ENCODE measurements at places on chromosomes 4 and X. TPM values are rescaled to one million over a fixed set of nuclear protein-coding genes. Genes with fewer than 3 reads are reported as not detected.

Gene BRS3
- not detected for total RNA-seq

Gene YY2
- 0.98 TPM for total RNA-seq

Gene UGT8
- 0.25 TPM for total RNA-seq

Gene SYNPO2
- 109 TPM for total RNA-seq

Gene BEX1
- total RNA-seq: 3.7 TPM

- H3K4me1 ChIP-seq: no peaks in the 10 kb centered on the region
- H3K4me3 ChIP-seq: no peak overlapping the region
- H3K27ac ChIP-seq: no peak overlapping the region
- H3K36me3 ChIP-seq: no peaks in the 10 kb centered on the region
Measured at GRCh38 chr4:37001688-37002436, 242.7 kb upstream of the NWD2 start.

GRCh38 chr4:42167709-42168108 lies 15.3 kb upstream of the BEND4 start:
- no peak overlapping the region for H3K27ac ChIP-seq
- H3K27me3 ChIP-seq: no peaks in the 10 kb centered on the region
- DNase-seq: no peak
- H3K36me3 ChIP-seq: no peaks in the 10 kb centered on the region
- H3K4me3 ChIP-seq: no peak overlapping the region
- H3K4me1 ChIP-seq: no peaks in the 10 kb centered on the region

DNA sequence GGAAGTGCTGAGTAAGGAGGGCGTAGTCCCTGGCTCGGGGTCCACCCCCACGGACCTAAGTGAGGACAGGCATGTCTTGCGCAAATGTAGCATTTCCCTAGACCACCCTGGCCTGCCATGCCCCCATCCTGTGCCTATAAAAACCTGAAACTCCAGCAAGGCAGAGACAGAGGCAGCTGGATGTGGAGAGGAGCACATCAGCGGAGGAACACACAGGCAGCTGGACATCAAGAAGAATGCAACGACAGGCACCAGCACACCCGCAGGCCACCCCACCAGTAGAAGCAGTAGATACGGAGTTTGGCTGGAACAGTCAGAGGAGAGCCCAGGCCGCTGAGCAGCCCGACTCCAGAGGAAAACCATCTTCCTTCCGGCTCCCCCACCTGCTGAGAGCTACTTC lies 345.9 kb downstream of the FSTL5 start:
- H3K27ac ChIP-seq: no peak overlapping the region
- no peaks in the 10 kb centered on the region for H3K36me3 ChIP-seq
- H3K27me3 ChIP-seq: no peaks in the 10 kb centered on the region
- H3K4me3 ChIP-seq: no peak overlapping the region
- DNase-seq: no peak
- H3K4me1 ChIP-seq: no peaks in the 10 kb centered on the region

DNA sequence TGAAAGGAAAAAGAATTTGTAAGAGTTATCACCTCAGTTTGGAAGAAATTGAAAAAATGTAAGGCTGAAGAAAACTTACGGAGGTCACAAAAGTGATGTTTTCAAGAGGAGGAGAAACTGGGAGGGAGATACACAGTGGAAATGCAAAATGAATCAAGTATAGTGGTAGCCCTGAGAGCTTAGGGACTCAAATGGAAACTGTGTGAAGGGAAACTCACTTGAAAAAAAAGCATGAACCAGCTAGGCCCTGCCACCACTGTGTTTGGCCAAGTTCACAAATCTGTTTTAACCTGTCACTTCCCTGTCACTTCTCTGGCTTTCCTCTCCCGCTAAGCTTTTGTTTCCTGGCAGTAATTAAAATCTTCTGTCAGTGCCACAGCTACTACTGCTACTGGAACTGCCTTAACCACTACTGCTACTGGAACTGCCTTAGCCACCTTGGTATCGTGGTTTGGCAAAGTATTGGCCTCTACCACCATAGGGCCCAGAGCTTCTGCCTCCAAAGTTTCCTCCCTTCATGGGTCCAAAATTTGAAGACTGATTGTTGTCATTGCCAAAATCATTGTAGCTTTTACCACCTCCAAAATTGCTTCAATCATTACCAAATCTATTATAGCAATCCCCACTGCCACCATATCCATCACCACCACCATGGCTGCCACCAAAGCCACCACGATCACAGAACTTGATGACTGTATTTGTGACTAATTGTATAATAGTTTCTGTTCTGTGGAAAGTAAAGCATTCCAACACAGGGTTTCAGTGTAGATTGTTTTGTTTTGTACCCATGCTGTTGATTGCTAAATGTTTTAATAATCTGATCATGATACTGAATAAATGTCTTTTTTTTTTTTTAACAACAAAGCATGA lies 41.5 kb downstream of the SMARCA5 start:
- peaks cover 3% of the 10 kb centered on the region for H3K36me3 ChIP-seq
- peaks cover 6% of the 10 kb centered on the region for H3K4me1 ChIP-seq
- DNase-seq: no peak
- H3K27me3 ChIP-seq: no peaks in the 10 kb centered on the region
- no peak overlapping the region for H3K4me3 ChIP-seq

DNA sequence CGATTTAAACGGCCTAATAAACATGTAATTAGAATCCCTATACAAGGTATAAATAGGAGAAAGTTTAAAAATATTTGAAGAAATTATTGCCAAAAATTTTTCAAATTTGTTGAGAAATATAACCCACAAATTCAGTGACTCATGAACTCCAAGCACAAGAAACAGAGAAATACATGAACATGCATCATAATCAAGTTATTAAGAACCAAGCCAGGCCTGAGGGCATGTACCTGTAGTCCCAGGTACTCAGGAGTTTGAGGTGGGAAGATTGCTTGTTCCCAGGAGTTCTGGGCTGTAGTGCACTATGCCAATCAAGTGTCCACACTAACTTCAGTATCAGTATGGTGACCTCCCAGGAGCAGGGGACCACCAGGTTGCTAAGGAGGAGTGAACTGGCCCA lies 341.9 kb downstream of the CAMK2D start:
- H3K36me3 ChIP-seq: no peaks in the 10 kb centered on the region
- H3K4me3 ChIP-seq: no peak overlapping the region
- DNase-seq: no peak
- no peaks in the 10 kb centered on the region for H3K4me1 ChIP-seq

GRCh38 chr4:110854021-110854678 lies 231.3 kb upstream of the PITX2 start:
- H3K4me1 ChIP-seq: no peaks in the 10 kb centered on the region
- DNase-seq: no peak
- no peak overlapping the region for H3K4me3 ChIP-seq

DNA sequence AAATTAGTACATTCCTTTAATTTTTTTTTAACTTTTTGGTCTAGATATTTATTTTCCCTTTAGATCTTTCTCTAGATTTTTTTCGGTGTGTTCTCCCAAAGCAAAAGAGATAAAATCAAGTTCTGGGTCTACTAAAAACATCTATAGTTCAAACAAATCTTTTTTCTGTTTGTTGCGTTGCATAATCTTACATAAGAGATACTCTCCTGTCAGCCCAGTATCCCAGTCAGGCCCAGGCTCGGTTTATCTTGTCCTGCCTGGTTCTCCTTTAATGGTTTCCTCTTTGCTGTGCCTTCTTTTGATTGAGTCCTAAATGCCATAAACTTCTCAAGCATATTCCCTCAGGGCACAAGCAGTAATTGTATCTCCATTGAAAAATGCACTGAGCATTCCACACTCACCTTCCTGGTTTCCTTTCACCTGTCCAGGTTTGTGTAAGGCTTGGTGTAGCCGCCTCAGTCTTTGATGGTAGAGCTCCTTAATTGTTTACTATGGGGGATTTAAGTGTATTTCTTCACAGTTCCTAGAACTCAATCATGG lies 104.9 kb downstream of the TMEM131L start:
- H3K36me3 ChIP-seq: no peaks in the 10 kb centered on the region
- peaks cover 6% of the 10 kb centered on the region for H3K4me1 ChIP-seq
- H3K4me3 ChIP-seq: no peak overlapping the region
- H3K27me3 ChIP-seq: no peaks in the 10 kb centered on the region
- no peak for DNase-seq
- no peak overlapping the region for H3K27ac ChIP-seq
